Stimulated activated CD8-positive, alpha-beta memory T cell treated with anti-CD3 and anti-CD28 coated beads, Interleukin-7, amount 100 ng/mL, for 48 hours (primary cell): ENCODE measurements at places on chromosomes 11 and 22.

DNA sequence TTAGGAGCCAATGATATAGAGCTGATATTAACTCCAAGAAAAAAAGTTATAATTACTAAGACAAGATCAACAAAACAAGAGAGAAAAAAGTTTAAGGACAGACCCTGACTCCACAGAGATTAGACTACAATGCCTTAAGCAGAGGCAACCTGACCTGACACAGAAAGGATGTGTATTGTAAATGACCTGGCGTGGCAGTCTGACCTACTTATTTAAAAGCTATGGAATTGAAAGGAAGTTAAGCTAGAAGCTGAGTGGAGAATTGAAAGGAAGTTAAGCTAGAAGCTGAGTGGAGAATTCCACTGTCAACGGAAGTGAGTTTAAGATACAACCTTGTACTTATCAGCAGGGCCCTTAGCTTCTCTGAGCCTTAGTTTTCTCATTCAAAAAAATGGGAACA is 885.4 kb downstream of the OPCML start:
- DNase-seq = no peak

DNA sequence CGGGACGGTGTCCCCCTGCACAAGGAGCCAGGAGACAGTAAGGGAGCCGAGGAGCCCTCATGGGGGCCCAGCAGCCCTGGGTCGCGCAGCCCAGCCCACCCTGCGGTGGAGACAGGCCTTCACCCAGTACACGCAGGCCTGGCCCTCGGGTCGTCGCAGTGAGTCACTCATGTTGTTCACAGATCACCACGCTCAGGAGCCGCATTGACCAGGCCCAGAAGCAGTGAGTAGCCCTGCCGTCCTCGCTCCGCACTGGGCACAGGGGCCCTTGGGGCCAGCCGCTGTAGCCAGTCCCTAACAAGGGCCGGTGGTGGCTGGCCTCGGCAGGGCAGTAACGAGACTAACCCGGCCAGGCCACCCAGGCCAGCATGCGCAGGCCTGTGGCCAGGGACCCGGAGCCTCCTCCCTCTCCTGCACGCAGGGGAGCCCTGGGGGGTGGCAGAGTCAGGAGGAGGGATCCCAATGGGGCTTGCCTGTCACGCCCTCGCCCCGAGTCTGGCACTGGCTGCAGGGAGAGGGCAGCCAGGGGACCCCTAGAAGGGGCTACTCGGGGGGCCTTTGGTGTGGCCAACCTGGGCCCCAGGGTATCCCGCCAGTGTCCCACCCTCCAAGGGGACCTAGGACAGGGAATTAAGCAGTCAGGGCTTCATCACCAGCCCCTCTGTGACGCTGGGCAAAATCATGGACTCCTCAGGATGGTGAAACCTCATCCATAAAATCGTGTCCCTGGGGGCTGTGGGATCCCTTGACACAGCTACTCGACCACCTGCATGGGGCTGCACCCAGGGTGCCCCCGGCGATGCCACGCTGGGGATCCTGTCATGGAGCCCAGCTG is 10.1 kb upstream of the MRPL23 start:
- DNase-seq = no peak

DNA sequence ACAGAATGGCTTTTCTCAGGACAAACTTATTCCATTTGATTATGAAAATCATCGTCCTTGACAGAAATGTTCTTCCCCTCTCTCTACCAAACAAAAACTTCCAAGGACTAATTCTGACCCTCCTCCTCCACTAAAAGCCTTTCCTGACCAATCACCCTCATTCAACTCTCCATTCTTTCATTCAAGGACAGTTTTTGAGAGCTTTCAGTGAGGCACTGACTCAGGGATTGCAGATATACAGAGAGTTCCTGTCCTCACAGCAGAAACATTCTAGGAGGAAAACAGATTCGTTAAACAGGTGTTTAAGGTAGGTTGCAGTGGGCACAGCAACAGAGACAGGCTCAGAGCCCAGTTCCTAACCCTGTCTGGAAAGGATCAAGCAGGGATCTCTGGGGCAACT is 41.5 kb downstream of the OR4D9 start:
- DNase-seq = no peak

DNA sequence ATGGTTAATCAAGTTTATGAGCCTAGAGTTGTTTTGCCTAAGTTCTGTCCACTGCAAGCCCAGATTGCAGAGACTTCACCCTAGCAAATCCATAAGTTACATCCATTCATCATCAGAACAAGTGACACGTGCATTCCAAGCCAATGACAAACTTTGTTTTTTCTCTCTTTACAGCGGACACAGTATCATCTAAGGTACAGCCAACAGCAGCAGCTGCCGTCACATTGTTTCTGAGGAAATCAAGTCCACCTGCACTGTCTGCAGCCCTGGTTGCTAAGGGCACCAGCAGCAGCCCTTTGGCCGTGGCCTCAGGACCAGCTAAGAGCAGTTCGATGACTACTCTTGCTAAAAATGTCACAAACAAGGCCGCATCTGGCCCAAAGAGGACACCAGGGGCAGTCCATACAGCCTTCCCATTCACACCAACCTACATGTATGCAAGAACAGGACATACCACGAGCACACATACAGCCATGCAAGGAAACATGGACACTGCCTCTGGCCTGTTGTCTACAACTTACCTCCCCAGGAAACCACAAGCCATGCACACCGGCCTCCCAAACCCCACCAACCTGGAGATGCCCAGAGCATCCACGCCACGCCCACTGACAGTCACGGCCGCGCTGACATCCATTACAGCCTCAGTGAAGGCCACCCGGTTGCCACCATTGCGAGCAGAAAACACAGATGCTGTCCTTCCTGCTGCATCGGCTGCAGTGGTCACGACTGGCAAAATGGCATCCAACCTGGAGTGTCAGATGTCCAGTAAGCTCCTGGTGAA is 155.8 kb downstream of the C11orf91 start:
- no peak for DNase-seq

- no peak for DNase-seq
Observed at GRCh38 chr22:45583504-45583903, 80.8 kb downstream of the FBLN1 start.

DNA sequence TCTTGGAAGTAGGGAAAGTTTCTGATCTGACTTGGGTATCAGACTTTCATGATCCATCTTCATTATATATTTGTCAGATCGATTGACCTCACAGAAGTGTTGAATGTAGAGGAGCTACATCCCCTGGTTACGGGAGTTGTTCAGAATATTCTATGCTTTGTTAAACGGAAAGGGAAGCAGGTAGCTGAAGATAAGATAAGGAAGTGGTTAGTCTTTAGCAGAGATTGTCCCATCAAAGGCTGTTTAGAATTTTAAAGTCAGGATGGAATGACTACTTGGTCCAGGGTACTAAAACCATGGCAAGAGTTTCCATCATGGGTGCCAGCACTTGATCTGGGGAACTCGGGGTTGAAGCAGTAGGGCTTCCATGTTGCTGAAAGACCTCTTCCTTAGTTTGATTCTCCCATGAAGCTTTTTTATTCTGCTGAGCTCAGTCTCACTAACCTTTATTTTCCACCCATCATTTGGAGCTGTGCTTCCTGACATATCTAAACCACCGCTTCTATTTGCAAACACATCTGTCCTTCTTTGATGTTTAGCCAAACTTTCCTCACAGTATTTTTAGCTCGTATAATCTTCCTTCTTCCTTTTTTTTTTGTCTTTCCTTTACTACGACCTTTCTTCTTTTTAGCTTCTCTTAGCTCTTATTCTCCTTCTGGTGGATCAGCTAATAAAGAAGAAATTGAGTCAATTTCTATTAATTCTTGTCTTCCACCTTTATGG is 4.0 kb upstream of the C22orf31 start:
- no peak for DNase-seq

DNA sequence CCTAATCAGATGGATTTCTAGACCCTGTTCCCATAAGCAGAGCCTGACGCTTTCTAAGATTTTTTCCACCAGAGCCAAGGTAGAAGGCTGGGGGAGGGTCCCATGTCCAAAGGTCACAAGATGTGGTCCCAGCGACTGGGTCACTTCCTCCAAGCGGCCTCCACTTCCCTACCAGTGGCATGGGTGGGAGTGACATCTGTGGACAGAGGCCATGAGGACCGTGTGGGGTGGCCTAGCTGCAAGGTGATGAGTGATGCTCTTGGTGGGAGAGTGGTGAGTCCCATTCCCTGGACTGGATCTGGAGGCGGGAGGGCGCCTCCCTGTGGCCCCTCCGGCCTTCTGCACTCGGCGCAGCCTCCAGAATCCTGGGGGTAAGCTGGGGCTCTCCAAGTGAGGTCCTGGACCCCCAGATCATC is 32.4 kb upstream of the PRR5 start:
- no peak for DNase-seq

DNA sequence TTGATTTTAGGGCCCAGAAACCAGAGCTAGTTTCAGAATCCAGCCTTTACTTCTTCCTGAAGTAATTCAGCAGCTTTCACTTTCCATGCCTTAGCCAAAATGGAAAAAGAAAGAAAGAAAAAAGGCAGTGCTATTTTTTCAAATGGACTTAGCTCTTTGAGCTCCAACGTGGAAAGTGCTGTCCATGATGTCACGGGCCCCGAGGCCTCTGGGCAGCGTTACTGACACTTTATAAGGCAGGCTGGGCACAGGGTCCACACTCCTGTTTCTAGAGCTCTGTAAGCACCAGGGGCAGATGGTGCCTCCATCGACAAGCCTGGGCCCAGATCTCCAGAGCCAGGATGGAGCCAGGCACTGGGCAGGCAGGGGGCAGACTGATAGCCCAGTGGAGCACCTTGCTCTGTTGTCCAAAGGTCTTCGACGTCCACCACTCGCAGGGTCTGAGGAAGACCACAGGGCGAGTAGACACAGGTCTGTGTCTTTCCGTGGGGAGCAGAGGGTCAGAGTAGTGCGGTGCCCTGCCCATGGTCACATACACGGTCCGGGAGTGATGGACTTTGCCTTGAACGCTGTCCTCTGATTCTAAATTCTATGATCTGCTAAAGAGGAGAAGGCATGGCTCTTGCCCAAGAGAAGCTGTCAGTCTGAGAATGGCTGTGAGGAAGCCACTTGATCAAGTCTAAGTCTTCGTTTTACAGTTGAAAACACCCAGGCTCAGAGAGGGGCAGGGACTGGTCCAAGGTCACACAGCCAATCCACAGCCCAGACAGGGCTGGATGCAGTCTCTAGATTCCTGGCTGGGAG is 22.0 kb upstream of the WNT11 start:
- DNase-seq = no peak

- DNase-seq = no peak
Observed at GRCh38 chr11:64638018-64638665, 47.1 kb downstream of the SLC22A12 start.

DNA sequence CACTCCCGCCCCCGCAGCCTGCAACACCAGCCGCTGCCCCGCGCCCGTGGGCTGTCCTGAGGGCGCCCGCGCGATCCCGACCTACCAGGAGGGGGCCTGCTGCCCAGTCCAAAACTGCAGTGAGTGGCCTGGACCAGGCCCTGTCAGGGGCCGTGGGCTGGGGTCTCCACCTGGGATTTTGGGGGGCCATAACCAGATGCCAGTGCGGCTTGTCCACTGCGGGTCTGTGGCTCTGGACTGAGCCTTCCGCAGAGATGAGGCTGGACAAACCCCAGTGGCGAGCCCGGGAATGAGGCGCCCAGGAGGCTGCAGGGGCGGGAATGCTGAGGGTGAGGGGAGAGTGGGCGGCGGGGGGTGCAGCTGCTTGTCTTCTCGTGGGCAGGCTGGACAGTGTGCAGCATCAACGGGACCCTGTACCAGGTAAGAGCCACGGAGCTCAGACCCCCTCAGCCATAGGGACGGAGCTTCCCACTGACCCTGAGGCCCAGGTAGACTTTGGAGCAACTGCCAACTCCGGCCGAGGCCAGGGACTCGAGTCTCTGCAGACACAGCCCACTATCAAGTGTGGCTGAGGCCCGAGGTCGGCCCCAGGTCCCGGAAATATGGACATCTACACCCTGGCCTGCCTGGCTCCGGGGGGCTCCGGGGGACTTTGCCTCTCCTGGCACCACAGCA is 24.8 kb upstream of the MUC5B start:
- DNase-seq = no peak

DNA sequence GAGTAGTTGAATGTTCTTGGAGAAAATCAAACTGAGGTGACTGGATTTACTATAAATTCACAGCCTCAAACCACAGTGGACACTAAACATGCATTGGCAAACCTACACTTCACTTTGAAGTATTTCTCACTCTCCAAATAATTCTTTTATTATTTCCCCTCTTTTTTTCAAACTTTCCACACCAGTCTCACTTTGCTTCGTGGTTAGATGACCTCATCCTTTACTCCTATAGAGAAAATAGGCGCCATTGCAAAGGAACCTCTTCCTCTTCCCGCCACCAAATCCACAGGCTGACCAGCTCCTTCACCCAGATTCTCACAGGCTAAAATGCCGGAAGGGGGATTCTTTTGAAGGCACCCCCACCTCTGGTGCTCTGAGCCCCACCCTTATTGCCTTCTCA is 33.4 kb downstream of the HTR3A start:
- no peak for DNase-seq

DNA sequence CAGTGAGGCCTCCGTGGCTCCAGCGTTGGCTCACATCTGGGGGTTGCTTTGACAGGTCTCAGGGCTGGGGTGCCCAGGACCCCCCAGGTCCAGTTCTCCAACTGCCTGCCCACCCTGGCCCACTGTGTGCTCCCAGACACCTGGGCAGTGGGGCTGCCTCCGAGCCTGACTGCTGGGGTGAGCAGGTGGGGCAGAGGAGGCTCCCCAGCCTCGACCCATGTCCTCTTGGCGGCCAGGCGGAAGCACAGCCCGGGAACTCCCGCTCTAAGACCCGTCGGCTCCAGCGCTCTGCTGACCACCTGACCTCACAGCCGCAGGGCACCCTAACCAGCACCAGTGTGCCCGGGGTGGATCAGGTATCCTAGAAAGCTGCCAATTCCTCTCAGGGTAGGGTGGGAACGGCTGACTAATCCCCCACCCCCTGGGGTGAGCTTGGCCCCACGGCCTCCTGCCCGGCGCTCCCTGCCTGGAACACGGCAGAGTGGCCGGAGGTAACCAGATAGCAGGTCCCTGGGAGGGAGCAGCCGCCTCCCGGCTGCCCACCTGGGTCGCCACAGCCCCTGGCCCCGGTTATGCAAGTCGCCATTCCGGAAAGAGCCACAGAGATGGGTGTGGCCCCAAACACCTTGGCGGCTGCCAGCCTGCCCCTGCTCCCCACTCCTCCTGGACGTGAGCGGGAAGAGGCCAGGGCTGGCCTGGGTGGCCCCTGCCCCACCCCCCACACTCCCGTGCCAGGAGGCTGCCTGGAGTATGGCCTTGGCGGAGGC is 19.2 kb upstream of the MUC5B start:
- no peak for DNase-seq

GRCh38 chr22:41636467-41636866 is 15.4 kb downstream of the XRCC6 start:
- DNase-seq = no peak
